ENCODE measurements at places on chromosomes 7 and 10.

DNA sequence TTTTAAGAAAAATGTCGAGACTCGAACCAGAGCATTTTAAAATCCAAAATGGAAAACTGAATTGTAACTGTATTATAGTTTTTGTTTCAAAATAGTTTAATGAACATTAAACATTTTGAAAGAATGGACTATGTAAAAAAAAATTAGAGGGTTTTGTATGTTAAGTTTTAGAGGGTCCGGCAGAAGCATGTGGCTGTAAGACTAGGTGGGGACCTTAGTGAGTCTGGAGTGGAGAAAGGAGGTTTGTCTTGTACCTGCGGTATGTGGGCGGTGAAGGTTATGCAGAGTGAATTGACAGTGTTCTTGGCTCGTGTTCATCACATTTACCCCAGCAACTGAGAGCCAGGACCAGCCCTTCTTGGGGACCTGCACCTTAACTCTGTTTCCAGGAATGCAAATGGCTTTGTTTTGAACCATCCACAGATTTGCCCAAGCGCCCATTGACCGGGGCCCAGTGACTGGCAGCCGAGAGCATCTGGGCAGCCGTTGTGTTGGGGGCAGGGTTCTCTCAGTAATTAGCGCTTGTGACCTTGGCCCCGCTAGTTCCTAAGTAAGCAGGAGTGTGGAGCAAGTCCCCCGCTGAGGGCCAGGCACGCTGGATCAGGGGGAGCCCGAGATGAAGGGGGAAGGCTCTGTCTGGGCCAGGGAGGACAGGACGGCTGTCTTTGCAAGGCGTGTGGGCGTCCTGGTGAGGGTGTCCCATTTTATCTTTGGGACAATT is 1.4 kb upstream of the KLF6 start:
- DNase-seq, result no peak

DNA sequence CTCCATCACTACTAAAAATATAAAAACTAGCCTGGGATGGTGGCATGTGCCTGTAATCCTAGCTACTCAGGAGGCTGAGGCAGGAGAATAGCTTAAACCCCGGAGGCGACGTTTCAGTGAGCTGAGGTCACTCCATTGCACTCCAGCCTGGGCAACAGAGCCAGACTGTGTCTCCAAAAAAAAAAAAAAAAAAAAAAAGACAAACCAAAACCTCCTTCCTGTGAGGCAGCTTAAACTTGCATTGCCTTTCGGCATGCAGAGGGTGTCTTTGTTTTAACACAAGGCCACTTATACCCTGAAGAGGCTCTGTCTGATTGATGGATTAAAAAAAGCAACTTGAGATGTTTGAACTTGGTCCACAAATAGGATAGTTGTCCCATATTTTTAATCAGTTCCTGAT is 128.4 kb upstream of the RSU1 start:
- no peak for DNase-seq

- DNase-seq, result no peak
These were observed 18.5 kb downstream of the RAMP3 start for GRCh38 chr7:45176091-45176490.

- DNase-seq, result no peak
These were observed 23.3 kb downstream of the MALRD1 start for GRCh38 chr10:19071946-19072345.

DNA sequence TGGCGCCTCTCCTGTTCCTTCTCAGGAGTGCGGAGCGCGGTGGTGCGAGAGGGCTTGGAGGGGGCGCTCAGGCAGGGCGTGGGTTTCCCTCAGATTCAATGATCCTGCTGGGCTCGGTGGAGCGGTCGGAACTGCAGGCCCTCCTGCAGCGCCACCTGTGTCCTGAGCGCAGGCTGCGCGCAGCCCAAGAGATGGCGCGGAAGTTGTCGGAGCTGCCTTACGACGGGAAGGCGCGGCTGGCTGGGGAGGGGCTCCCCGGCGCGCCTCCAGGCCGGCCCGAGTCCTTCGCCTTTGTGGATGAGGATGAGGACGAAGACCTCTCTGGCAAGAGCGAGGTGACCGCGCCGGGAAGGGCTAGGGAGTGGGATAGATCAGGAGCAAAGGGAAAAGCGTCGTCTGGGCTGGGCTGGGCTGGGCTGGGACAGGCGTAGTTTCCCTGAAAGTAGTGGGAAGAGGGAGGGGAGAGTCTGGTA is 17.0 kb downstream of the FAM131B start:
- peak; percentile 41 for DNase-seq

DNA sequence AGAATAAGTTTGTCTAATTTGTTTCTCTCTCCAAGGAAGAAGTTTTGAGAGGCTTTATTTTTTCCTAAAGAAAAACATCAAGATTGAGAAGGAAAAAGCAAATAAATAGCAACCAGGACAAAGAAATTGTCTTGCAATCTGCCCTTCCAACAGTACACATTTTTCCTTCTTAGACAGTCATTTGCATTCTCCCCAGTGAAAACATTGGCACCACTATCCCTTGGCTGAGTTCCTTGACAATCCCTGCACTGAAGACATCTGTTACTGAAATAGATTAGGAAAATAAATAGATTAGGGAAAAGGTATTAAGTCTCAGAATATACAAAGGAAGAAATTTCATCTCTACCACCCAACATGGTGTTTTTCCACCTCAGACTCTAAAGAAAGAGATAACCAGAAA is 12.2 kb upstream of the TMEM243 start:
- DNase-seq, result no peak

DNA sequence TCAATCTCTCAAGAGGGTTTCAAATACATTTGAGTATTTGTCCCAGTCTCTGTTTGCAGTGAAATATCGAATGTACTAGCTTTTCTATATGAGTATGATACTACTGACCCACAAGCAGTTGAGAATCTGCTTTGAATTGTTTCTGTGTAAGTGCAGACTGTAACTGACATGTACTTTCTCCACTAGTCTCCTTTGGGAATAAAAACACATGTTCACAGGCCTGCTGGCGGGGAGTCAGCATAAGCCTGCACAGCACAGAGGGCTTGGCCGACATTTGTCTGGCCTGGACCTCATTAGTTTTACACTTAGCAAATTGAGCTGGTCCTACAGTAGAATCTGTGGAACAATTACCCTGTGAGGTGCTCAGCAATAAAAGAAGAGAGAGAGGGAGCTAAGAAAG is 72.6 kb downstream of the ITGB8 start:
- no peak for DNase-seq

DNA sequence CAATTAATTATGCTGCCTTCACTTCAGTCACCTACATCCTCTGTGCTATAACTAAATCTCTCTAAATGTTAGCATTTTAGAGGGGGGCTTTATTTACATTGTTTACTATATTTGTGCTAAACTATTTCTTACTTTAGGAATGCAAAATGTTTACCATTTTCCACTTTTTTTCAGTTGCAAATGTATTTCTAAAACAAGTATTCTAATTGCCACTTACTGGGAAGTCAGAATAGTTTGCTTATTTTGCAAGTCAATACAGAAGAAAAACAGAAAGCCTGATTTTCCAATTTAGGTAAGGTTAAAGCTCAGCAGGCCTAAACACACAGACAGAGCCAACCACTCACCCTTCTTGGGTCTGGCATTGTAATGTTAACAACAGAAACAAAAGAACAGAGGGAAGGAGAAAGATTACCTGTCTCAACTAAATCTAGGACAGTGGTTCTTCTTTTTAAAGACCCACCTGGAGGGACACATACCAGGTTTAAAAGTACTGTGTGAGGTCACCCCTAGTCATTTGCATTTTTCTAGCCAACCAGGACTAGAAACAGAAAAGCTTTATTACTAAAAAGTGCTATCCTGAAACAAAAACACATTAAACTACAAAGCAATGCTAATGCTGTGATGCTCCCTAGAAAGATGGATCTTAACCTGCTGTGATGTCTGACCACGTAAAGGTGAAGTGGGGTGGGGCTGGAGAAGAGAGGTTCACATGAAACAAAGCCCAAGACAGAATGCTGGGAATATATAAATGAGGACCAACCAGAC is 178.2 kb downstream of the SLC25A13 start:
- DNase-seq, result no peak

- no peak for DNase-seq
These were observed 303.9 kb upstream of the NRP1 start for GRCh38 chr10:33638374-33638773.

GRCh38 chr10:52252307-52252706 is 61.8 kb upstream of the DKK1 start:
- no peak for DNase-seq

DNA sequence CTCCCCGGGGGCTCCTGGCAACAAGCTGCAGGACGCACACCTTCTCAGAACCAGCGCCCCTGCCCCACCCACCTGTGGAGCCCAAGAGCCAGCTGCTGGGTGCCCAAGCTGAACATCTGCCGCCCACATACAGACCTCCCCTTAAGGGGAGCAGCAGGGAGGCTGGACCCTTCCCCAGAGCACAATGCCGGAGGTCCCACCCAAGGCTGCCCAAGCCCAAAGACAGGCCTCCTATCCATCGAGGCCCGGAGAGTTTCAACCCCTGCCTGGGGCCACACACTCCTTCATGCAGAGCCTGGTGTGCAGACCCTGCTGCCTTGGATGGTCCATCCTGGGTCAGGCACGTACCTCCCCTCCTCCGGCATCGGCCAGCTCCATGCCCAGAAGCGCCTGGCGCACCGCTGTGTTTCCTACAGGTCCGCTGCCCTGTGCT is 48.7 kb downstream of the VIPR2 start:
- DNase-seq, result no peak

DNA sequence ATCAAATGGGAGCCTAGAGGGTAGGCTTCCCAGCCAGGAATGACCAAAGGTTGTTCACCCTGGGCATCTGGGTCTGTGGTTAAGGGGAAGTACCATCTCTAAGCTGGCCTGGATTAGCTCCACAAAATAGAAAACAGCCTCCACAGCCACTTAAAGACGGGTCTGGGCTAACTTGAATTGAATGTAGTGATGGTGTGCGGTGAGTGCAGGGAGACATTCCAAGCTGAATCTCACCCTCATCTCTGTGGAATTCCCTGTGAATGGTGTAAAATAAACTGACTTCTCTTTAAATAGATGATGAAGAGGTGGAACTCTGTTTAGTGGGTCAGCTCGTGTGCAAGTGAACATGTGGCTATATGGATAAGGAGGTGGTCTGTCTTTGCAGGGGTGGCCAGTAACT is 251.0 kb downstream of the DYNC1I1 start:
- no peak for DNase-seq

DNA sequence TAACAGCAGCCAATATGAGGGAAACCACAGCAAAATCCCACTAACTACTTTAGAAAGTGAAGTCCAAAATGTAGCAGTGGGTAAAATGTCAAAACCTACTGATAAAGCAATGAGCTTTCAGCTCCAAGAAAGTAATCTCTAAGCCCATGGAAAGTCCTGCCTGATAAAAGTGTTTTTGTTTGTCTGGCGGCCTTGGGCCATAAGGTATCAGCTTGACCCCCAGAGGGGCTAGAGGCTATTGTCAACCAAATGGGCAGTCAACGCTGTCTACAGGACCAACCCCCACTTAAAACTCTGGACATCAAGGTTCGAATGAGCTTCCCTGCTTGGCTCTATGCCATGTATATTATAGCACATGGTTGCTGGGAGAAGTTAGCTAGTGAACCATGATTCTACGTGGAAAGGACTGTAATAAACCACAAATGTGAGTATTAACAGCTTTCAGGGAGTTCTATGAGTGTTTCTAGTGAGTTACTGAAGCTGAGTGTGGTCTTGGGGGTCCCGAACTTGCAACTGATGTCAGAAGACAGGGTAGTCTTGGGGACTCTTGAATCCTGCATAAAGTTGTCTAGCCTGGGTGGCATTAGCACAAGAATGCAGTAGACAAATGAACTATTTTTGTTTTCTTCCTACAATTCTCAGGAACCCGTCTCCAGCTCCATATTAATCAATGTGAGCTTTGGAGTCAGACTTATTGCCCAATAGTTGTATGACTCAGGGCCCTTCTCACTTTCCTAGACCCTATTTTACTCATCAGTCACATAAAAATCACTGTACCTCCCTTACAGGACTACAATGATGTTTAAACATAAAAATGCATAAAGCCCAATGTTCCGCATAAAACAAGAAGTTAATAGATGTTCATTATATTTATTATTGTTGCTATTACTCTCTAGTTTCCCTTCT is 164.9 kb downstream of the DGKI start:
- no peak for DNase-seq

GRCh38 chr10:73941300-73941699 is 30.4 kb downstream of the PLAU start:
- DNase-seq, result no peak

- DNase-seq, result no peak
These were observed 205.1 kb upstream of the CXCL12 start for GRCh38 chr10:44589944-44590449.

GRCh38 chr10:52483587-52483986 is 169.5 kb downstream of the DKK1 start:
- DNase-seq, result no peak

- DNase-seq, result no peak
These were observed 176.8 kb downstream of the KIAA1217 start for GRCh38 chr10:24385776-24386175.

- DNase-seq, result no peak
These were observed 1095.9 kb upstream of the SORCS1 start for GRCh38 chr10:108260383-108260906.

- DNase-seq, result no peak
These were observed 109.0 kb upstream of the SP4 start for GRCh38 chr7:21318916-21319270.

DNA sequence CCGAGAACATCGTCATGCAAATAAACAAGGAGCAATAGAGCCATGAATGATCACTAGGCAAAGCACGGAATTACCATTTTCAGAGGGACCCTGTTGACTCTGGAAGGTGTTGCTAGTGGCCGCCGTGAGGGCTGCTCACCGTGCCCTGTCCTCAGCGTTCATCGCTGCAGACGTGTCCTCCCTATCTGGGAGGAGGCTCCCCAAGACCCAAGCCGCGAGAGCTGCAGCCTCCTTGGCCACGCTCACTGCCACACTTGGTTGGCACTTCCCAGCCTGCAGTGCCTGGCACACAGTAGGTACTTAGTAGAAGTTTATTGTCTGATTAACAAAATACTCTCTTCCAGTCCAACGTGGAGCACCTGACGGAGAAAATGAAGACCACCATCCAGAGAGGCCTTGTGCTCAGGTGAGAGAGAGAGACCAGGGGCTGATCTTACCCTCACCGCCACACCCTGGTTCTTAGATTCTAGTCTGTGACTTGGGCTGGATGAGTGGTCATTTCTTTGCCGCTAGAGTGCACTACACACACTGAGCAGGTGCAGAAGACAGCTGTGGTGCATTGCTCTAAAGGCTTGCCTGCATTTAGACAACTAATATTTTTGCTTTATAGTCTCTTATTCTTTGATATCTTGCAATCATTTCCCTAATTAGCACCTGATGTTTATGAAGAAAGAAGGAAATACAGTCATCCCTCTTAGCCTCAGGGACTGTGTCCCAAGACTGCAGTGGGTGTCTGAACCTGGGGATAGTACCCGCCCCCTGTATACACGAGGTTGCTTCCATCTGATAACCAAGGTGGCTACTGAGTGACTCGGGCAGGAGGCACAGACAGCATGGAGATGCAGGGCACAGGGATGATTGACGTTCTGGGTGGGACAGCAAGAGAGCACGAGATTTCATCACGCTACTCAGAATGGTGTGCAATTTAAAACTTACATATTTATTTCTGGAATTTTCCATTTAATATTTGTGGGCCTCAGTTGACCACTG is 40.3 kb downstream of the PITRM1 start:
- no peak for DNase-seq

All from activated gamma-delta T cell (primary cell).